ENCODE measurements at places on chromosomes 7 and 10. TPM values are rescaled to one million over a fixed set of nuclear protein-coding genes. Genes with fewer than 3 reads are reported as not detected.

The TRIM50 gene
- polyA plus RNA-seq: not detected

The RASA4B gene
- polyA plus RNA-seq: 43.0 TPM

The GPR15LG gene
- polyA plus RNA-seq: not detected

The LIPK gene
- not detected for polyA plus RNA-seq

The KIAA1549 gene
- polyA plus RNA-seq: 14.8 TPM

The AMPH gene
- polyA plus RNA-seq: 34.7 TPM

The PAX2 gene
- not detected for polyA plus RNA-seq
